ENCODE measurements at places on chromosomes 7 and 10. TPM values are rescaled to one million over a fixed set of nuclear protein-coding genes. Genes with fewer than 3 reads are reported as not detected.

The CTTNBP2 gene
- total RNA-seq, result 18.5 TPM

DNA sequence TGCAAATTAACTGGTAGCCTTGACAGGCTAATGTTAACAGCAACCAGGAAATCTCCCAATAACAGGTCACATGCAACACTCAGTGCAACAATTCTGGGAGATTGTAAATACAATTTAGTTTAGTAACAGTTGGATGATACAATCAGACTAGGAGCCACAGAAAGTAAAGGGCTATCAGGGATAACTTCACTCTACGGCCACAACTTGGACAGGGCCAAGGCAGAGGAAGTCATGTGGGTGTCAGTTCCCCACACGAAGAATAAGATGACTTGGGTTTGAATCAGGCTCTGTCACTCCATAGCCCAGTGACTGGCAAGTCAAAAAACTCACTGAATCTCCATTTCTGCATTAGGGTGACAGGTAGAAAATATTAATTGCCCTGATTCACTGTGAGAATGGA, 217.3 kb upstream of the CCDC6 start:
- no peak overlapping the region for H3K27ac ChIP-seq
- no peaks in the 10 kb centered on the region for H3K4me1 ChIP-seq
- H3K36me3 ChIP-seq, result no peaks in the 10 kb centered on the region
- DNase-seq, result no peak
- no peak overlapping the region for H3K4me3 ChIP-seq

GRCh38 chr7:78261302-78261701, 462.7 kb downstream of the PHTF2 start:
- no peaks in the 10 kb centered on the region for H3K27me3 ChIP-seq
- DNase-seq, result no peak
- peaks cover 12% of the 10 kb centered on the region for H3K4me1 ChIP-seq
- H3K4me3 ChIP-seq, result no peak overlapping the region
- H3K36me3 ChIP-seq, result no peaks in the 10 kb centered on the region

DNA sequence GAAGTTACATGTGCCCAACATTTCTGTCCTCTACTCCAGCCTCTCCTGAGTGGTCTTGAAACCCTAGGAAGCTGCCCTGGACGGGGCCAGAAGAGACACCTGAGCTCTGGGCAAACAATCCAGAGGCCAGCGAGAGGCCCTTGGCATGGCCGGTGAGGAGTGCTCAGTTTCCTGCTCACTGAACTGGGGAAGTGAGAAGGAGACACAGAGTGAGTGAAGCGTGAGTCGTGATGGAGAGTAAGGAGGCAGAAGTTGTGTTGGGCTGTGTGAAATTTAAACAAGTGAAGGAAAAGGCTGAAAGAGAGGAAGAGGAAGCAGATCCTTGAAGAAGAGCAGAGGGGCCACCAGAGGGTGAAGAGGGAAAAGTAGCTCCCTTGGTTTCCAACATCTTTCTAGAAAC, 73.2 kb downstream of the WNT2 start:
- DNase-seq, result no peak
- no peaks in the 10 kb centered on the region for H3K27me3 ChIP-seq
- H3K4me3 ChIP-seq, result no peak overlapping the region
- H3K27ac ChIP-seq, result no peak overlapping the region

DNA sequence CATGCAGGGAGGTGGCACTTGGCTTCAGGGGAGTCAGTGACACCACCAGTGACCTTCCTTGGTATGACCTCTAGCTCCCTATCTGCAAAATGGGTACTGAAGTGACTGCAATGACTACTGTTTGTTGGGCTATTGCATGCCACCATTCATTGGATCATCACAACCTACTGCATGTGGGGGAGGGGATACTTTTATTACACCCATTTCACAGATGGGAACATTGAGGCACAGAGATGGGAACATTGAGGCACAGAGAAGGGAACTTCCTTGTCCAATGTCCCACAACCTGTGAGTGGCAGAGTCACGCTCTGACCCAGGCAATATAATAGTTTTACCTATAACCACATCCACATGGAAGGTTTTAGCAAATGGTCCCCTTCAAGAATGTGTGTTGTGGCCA, 12.2 kb upstream of the MYH16 start:
- no peaks in the 10 kb centered on the region for H3K4me1 ChIP-seq
- H3K27me3 ChIP-seq, result no peaks in the 10 kb centered on the region
- no peak overlapping the region for H3K27ac ChIP-seq

GRCh38 chr7:93861325-93861949, 29.1 kb downstream of the TFPI2 start:
- no peaks in the 10 kb centered on the region for H3K27me3 ChIP-seq
- H3K27ac ChIP-seq, result no peak overlapping the region
- no peak overlapping the region for H3K4me3 ChIP-seq
- H3K4me1 ChIP-seq, result no peaks in the 10 kb centered on the region

DNA sequence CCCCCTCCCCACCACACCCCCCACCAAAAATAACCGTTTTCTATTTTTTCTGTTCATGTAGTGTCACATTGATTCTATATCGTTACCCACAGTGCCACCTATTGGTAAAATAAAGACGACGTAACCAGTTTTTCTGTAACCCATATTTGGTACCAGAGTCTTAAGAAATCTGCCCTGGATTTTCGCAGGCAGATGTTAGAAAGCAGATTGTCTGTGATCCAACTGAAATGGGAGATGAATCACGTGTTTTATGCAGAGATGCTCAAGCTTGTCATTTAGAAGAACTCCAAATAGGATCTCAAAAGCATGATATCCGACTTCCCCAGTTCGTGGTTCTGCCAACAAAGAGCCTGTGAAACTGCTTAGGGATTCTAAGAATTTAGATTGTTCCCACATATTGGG, 261.1 kb upstream of the CSTF2T start:
- no peak overlapping the region for H3K4me3 ChIP-seq
- no peaks in the 10 kb centered on the region for H3K36me3 ChIP-seq
- DNase-seq, result no peak
- H3K4me1 ChIP-seq, result no peaks in the 10 kb centered on the region
- H3K27ac ChIP-seq, result no peak overlapping the region

GRCh38 chr10:122504610-122504950, 43.2 kb downstream of the HTRA1 start:
- no peaks in the 10 kb centered on the region for H3K27me3 ChIP-seq
- H3K27ac ChIP-seq, result peak overlapping the region; percentile 25
- no peak overlapping the region for H3K4me3 ChIP-seq
- peak; percentile 79 for DNase-seq
- peaks cover 12% of the 10 kb centered on the region for H3K4me1 ChIP-seq

DNA sequence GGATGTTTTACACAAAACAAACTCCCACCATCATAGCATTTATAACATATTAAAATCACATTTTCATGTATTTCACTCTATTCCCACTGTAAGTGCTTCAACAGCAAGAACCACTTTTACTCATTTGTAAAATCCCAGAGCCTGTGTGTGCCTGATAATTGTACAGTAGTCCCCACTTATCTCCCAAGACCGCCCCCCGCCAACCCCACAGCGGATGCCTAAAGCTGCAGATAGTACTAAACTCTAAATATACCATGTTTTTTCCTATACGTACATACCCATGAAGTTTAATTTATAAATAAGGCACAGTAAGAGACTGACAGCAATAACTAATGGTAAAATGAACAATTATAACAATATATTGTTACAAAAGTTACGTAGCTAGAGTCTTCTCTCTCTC, 33.5 kb downstream of the EZH2 start:
- H3K4me1 ChIP-seq, result peaks cover 5% of the 10 kb centered on the region
- H3K36me3 ChIP-seq, result no peaks in the 10 kb centered on the region
- H3K27me3 ChIP-seq, result no peaks in the 10 kb centered on the region
- H3K27ac ChIP-seq, result no peak overlapping the region

The ARID5B gene
- 17.1 TPM for total RNA-seq

The SPDYE9 gene
- total RNA-seq, result not detected

DNA sequence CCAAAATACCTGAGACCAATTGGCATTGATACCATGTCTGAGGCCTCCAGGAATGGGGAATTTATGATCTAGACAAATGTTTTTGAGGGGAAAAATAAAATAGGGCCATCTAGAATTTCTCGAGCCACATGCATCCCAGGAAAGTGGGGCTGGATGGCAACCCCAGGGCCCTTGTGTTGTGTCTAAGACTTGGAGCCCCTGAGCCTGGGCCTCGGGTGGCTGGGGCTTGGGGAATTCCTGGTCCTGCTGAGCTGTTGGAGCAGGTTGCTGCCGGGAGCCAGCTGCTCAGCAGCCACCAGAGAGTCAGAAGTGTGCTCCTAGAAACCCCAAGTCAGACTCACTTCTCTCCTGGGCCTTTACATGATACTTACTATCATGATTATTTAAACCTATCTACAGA, 172.9 kb downstream of the WDR37 start:
- no peak for DNase-seq
- no peak overlapping the region for H3K27ac ChIP-seq
- H3K27me3 ChIP-seq, result no peaks in the 10 kb centered on the region
- H3K36me3 ChIP-seq, result no peaks in the 10 kb centered on the region

DNA sequence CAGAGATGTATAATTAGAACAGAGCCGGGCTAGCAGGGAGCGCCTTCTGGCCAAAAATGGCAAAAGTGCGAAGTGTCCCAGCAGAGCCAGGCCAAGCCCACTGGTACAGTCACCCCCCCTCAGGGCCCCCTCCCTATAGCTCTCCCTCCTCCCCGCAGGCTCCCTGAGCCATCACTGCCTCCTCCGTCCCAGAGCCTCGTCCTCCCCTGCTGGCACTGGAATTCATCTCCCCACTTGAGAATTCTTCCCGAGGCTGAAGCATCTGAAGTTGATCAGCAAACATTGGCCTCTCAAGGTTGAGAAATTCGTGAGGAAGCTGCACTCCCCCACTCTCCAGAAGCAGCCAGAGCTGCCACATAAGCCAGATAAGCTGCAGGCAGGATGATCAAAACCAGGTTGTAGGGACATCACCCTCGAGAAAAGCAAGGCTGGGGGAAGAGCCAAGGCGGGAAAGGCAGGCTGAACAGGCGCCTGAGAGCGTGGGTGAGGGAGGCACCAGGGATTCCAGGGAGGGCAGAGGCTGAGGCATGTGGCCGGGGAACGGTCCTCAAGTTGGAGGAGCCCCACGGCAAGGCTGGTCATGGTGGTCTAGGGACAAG, 23.4 kb downstream of the CAMK2G start:
- no peaks in the 10 kb centered on the region for H3K27me3 ChIP-seq
- DNase-seq, result peak; percentile 27
- no peak overlapping the region for H3K27ac ChIP-seq
- no peaks in the 10 kb centered on the region for H3K4me1 ChIP-seq
- H3K36me3 ChIP-seq, result peaks cover 16% of the 10 kb centered on the region

The LBX1 gene
- total RNA-seq, result not detected

DNA sequence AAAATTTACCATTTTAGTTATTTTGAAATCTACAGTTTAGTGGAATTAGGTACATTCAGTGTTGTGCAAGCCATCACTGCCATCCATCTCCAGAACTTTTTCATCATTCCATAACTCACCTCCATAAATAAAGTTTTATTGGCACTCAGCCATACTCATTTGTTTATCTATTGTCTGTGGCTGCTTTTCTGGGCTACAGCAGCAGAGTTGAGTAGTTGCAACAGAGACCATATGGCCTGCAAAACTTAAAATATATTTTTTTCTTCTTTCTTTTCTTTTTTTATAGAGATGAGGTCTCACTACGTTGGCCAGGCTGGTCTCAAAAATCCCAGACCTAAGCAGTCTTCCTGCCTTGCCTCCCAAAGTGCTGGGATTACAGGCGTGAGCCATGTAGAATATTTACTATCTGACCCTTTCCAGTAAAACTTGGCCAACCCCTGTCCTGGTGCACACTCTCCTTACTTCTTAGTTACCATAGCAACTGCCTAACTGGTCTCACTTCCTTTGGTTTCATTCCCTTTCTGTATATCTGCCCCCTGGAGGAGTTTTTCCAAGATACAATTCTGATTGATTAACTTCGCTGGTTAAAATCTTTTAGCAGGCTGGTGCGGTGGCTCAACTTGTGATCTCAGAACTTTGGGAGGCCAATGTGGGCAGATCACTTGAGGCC, 133.2 kb downstream of the CUX1 start:
- H3K4me1 ChIP-seq, result peaks cover 16% of the 10 kb centered on the region
- H3K27ac ChIP-seq, result no peak overlapping the region
- H3K36me3 ChIP-seq, result no peaks in the 10 kb centered on the region
- H3K4me3 ChIP-seq, result no peak overlapping the region
- no peaks in the 10 kb centered on the region for H3K27me3 ChIP-seq

Data from body of pancreas (tissue), 4 donors.